ENCODE measurements at places on chromosomes 12 and 14. TPM values are rescaled to one million over a fixed set of nuclear protein-coding genes. Genes with fewer than 3 reads are reported as not detected.
A peak's percentile ranks its signal among the peaks of the same experiment; 100 is the strongest.

Gene INHBC
- total RNA-seq, result not detected

- no peak for DNase-seq
These were observed 2.5 kb downstream of the CMAS start for GRCh38 chr12:22048351-22049041.

- DNase-seq, result no peak
These were observed 14.5 kb upstream of the NAV3 start for GRCh38 chr12:77816196-77816595.

DNA sequence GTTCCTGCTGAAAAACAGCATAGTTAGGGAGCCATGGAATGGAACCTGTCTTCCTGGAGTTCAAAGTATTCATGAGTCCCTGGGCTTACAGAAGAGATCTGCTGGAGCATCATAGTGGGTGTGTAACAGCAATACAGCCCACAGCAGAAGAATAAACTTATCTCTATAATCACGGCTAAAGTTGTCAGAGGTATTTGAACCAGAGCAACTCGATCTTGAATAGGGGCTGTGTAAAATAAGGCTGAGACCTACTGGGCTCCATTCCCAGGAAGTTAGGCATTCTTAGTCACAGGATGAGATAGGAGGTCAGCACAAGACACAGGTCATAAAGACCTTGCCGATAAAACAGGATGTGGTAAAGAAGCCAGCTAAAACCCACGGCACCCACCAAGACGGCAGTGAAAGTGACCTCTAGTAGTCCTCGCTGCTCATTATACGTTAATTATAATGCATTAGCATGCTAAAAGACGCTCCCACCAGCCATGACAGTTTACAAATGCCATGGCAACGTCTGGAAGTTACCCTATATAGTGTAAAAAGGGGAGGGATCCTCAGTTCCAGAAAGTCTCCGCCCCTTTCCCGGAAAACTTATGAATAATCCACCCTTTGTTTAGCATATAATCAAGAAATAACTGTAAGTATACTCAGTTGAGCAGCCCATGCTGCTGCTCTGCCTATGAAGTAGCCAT lies 223.4 kb downstream of the PCNX1 start:
- peak; percentile 12 for DNase-seq

Gene SPX
- total RNA-seq, result not detected

Gene EMP1
- 675 TPM for total RNA-seq

DNA sequence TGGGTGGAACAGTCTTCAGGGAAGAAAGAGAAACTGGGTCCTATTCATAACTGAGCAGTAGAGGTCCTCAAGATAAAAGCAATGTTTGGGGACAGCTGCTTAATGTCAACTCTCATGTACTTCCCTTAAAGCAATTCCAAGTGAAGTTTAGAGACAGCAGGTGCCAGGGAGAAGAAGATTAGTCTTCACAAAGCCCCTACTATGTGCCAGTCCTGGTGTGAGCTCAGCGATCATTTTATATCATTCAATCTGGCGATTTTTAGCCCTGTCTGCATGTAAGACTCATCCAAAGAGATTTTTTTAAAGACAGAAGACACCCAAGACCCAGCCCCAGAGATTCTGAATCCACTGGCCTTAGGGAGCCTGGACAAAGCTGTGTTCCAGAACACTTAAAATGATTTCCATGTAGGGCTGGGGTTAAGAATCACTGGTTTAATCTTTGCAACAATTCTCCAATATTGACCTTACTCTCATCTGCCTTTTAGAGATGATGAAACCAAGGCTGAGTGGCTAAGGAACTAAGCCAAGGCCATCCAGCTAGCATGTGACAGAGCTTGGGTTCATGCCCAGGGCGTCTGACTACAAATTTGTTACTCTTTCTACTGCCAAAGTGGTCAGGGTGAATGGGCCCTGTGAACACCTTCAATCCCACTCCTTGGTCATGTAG lies 404.5 kb upstream of the TBX3 start:
- no peak for DNase-seq

GRCh38 chr12:108852674-108853309 lies 4.6 kb downstream of the SSH1 start:
- no peak for DNase-seq

Gene AICDA
- total RNA-seq, result not detected

- no peak for DNase-seq
These were observed 24.3 kb downstream of the MVK start for GRCh38 chr12:109597795-109598427.

DNA sequence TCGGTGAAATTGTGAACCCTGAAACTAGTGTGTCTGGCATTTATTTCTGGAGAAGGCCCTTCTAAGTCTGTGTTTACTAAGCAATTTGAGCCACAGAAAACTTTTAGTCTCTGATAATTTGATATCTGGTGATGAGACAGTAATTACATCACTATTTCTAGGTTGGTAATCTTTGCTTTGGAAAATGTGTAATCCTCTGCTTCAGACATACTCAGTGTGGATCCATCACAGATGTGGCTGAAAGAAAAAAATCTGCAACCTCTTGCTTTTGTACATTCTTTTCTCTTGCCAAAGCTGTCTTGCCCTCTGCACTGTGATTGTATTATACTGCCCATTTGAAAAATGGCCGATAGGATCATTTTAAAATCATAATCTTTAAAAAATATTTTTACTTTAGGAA lies 78.1 kb downstream of the PELI2 start:
- DNase-seq, result no peak

DNA sequence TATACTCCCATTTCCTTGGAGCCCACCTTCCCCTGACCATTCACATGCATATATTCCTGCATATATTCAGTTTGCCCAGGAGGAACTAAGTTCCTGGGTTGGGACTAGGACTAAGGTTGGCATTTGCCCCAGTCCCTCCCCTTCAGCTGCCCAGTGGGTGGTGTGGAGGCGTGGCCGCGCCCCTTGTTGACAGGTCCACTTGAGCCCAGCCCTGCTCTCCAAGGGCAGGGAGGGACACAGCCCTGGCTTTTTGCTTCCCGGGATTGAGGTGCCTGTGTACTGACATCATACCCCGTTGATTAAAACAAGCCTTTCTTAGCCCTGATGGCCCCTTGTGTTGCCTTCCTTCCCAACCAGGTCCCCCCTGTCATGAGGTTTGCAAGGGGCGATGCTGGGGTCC lies 7.3 kb downstream of the ERBB3 start:
- DNase-seq, result no peak

GRCh38 chr14:29930283-29930682 lies 2.6 kb upstream of the PRKD1 start:
- no peak for DNase-seq

- DNase-seq, result no peak
These were observed 50.7 kb upstream of the MAP1LC3B2 start for GRCh38 chr12:116508145-116509121.

DNA sequence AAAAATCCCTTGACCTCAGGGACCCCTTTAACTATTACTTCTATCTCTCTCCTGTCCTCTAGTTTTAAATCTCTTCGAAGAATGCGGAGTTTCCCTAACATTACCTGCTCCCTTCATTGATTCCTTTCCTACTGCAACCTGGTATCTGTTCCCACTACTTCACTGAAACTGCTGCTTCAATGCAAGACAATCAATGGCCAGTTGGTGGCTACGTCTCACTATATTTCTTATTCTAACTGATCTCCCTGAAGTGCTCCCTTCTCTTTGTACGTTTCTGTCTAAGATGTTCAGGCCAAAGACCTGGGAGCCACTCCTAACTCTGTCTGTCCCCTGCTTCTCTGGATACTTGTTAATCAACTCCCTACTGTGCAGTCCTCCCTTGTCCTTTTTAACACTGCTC lies 10.3 kb upstream of the KCNA1 start:
- no peak for DNase-seq

Gene RIMBP2
- total RNA-seq, result 0.25 TPM

Data from vagina (tissue), 2 donors.